Left renal cortex interstitium (tissue), 4 donors: ENCODE measurements at places on chromosomes 6 and 20.

GRCh38 chr6:154766288-154766687 is 33.1 kb downstream of the SCAF8 start:
- DNase-seq: no peak

DNA sequence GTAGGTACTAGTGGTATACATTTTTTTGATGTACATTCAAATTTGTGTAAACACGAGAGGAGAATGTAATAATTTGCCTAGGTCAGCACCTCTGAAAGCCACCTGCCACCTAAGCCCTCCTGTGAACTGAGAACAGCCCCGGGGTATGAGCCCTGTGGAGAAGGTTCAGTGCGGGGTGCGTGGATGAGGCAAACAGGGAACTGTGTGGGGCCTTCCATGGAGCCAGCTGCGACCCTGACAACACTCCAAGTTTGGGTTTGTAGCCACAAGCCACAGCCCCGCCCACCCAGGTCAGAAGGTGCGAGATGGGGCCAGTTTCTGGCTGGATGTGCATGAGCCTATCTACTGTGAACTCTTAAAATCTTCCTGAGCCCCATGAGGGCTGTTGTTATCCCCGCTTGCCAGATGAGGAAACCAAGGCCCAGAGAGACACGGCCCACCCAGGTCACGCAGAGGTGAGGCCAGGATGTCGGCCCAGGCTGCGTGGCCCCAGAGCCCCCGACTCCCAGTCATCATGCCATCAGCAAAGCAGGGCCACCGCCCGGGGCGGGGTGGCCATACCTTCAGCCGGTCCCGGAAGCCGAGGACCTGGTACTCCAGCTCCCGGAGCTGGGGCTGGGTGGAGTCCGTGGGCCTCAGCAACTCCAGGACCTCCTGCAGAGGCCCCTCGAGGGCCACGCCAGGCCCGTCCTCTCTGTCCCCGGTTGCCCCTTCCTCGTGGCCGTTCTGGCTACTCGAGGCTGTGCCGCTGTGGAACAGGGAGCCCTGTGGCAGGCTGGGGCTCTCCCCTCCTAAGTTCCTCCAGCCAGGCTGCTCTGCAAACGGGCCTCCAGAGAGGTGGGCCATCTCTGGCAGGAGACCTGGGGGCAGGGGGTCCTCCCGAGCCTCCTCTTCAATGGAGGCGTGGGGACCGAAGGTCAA is 89.6 kb downstream of the RIPOR3 start:
- no peak for DNase-seq

DNA sequence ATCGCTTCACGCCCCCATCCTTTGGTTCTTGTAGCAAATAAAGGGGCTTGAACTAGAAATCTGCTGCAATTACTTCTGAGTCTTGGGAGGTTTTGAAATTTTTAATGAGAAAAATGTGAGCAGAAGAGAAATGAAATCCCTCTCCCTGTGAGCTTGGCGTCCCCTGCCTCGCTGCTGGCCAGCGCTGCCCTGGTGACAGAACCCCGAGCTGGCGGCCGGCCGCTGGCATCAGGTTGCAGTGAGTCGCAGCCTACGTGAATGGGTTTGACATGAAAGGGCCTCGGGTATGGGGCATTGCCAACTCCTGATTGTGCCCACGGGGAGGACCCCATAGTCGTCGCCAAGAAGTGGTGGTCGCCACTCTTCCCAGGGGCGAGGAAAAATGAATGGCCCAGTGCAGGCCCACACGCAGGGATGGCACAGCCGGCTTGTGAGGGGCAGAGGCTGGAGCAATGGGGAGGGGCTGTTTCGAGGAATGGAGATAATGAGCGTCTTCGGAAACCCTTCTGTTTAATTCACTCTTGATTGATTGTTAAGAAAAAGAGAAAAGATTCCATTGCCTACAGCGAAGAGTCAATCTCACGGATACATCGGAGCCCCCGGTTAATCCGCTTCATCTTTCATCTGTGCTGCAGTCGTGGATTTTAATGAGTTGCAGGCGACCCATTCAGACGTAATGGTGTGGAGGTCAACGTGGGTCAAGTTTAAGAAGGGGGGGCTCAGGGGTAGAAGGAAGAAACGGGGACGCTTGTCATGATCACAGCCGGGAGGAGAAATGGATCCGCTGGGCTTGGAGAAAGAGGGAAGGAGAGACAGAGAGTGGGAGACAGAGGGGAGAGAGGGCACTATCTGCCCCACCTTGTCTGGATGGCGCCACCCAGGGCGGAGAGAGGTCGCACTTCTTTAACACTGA is 380.1 kb downstream of the THBS2 start:
- DNase-seq: no peak

DNA sequence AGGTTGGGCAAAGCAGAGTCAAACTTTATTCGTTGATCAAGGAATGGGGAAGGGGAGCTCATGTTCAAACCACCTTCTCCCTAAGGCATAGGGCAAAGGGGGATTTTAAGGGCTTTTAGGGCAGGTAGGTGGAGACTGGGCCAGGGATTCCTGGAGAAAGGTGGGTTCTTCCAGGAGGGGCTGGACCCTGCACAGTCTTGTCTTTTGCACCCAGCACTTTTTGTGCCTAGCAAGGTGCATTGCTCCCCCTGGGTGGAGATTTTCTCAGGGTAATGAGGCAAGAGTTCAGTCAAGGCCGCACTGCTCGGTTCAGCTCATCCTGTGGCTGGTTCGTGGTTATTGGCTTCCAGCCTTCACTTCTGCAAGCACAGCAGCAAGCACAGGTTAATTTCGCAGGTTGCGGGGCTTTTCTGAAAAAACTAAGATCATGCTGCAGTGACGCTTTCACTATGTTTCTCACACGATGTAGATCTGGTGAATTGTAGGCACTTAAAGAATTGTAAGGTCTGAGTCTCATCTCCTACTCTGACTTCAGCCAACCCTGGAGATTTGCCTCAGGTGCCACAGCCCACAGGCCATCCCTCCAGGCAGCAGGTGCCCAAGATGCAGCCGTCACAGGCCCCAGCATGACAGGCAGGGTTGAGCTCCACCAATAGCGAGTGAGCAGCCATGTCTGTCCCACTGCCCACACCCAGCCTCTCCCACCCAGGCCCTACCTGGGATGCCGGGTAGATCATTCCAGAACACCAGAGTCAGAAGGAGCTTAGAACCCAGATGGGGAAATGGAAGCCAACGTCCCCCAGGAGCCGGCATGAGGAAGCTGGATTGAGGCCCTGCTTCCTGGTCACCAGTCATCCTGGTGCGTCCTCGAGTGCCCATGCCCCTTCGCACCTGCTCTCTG is 37.1 kb downstream of the SUN5 start:
- no peak for DNase-seq

GRCh38 chr20:32480371-32481241 is 104.5 kb downstream of the NOL4L start:
- DNase-seq: no peak

DNA sequence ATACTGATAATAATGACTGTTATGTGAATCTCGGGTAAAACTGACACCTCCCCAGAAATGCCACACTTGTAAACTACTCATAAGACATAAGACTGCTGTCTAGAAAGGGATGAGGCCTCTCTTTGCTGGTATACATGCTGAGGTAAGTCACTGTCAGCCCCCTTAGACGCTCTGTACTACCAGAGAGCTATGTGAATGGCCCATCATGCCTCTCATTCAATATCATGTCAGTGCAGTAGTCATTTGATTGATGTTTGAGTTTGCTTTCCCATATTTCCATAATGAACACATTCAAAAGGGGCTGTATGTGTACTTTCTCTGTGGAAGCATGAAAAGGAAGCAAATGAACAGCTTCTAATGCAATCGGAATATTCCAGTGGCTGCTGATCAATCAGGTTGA is 119.4 kb upstream of the AGPAT4 start:
- no peak for DNase-seq

DNA sequence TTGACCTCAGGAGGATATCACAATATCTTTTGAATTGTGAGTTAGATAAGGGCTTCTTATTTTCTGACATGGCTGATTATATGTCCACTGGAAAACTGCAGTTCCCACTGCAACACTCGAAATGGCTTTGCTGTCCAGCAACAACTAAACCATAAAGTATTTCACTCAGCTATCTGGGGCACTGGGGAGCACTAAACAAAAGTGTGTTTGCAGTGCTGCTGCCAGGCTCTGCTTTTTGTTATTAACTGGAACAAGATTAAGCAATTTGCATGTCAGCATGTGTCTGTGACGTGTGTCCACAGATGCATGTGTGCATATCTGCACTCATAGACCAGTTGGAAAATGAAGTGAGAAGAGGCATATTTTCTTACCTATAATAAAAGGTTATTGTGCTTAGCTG is 107.8 kb upstream of the CCN2 start:
- no peak for DNase-seq

DNA sequence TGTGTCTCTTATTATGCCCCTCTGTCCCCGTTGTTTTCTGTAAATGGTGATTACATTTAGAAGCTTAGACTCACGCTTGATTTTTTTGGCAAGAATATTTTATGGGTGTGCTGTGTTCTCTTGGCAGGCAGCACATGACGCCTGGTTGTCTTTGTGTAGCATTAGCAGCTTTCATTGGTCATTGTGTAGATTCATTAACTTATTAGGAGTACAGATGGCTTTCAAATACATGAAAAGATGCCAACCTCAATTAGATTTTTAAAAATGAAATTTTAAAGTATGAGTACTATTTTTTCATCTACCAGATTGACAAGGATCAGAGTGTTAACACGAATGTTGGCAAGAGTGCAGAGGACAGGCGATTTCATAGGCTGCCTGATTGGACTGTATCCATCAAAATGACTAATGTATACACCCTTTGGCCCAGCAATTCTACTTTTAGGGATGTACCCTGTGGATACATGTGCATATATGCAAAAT is 15.2 kb downstream of the COX4I2 start:
- DNase-seq: no peak
